Fibroblast of mammary gland (primary cell): ENCODE measurements at places on chromosomes 7 and 10.

- DNase-seq = no peak
Measured at GRCh38 chr7:91446819-91447218, 182.6 kb downstream of the FZD1 start.

DNA sequence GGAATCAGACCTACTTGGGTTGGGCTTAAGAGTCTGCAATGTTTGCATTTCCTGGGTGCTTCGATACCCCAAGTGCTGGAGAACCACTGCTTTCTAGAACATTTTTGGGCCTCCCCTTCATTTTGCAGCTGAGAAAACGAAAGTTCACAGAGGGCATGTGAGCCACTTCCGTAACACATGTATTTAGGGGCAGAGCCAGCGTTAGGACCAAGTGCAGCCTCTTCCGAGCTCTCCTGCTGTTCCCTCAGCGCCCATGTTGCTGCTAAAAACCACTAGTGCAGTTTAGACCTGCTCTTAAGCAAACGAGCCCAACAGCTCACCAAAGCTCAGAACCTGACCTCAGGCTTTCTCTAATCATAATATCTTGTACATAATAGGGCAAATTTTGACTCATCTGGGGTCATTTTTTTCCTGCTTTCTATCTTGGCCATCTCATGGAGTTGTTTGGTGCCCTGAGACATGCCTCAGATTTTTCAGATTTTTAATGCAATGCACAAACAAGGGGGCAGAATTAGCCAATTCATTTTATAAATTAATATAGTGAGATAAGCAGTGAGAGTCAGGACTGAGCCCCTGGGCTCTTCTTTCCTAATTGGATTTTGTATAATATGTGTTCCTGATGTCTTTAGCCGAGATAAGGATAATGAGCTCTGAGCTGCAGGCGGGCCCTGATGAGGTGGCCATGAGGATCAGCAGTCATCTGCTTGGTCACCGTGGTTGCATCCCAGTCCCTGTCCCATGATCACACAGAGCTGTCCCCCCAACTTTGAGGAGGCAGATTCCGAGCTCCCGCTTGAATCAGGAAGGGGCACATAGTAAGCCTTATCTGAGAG is 12.9 kb downstream of the BAG3 start:
- no peak for DNase-seq

DNA sequence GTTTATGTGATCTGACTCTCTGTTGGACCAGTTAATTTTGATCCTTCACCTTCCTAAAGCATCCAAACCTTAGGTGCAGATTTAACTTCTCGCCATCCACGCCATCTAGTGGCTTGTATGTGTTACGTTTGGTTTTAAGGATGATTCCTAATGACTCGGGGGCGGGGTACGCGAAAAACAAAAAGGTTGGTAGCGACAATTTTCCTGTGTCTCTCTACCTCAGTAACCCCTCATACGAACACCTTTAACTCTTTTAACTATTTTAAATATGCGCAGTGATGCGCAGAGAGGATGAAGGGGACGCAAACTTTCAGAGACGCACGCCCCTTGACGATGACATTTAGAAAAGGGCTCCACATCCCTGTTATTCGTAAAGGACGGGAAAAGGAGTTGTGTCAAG is 714 bp upstream of the KCND2 start:
- peak; percentile 79 for DNase-seq

GRCh38 chr10:69025370-69025896 is 36.8 kb downstream of the KIFBP start:
- DNase-seq = no peak

GRCh38 chr7:28192786-28193585 is 12.4 kb upstream of the JAZF1 start:
- no peak for DNase-seq

DNA sequence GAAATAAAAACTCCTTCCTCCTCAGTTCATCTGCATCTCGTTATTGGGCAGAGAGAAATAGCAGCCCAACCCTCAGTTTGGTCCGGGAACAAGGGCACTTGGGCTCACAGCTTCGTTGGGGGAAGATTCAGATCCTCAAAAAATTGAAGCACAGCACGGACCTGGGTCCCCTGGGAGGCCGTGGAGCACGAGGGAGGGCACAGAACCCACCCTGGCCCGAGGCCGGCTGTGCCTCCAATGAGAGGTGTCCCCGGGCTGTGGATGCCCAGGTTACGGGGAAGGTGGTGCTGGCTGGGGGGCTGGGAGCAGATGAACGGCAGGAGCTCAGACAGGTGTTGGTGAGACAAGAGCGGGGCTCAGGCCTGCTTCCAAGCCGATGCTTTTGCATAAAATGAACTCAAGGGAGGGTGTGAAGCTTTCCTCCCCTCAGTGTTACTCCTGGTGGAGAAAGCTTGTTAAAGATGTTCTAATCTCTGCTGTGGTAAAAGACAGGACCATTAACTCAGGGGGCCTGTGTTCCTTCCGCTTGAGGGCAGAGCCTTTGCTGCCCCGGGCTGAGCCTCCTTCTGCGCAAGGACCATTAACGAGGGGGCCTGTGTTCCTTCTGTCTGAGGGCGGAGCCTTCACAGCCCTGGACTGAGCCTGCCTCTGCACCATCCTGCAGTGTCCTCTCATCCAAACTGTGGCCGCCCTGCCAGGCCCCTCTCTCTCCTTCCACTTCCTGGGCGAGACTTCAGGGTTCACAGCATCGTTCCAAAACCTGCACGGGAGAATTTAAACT is 302.2 kb downstream of the ADARB2 start:
- no peak for DNase-seq

DNA sequence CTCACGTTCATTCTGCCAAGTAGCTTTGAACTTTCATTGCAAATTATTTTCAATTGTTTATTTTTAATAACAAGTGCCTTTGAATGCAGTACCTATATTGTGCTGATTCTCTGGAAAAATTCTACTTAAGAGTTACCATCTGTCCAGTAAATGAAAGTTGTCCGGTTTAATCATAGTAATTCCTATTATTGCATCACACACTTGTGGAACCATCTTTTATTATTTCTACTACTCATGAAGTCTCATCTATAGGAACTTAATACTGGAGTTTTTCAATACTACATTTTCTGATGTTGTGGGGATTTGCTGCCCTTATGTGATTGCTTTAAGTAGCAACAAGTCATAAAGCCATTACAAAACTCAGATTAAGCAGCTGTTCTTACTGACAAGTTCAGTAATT is 16.5 kb upstream of the SKAP2 start:
- DNase-seq = peak; percentile 23

DNA sequence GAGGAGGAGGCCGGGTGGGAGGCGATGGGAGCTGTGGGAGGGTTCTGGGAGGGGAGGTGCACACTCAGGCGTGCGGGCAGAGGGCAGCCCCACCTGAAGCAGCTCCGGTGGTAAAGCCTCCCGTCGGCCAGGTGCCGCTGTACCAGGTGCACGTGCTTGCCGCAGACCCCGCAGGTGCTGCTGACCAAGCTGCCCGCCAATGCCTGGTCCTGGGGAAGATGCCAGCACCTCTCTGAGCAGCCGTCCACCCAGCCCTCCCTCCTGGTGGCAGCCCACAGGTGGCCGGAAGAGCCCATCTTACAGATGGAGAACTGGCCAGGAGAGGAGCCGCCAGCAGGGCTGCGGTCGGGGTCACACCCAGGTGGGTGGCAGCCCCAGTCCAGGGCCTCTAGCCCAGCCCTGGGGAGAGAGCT is 12.6 kb downstream of the MICALL2 start:
- no peak for DNase-seq

DNA sequence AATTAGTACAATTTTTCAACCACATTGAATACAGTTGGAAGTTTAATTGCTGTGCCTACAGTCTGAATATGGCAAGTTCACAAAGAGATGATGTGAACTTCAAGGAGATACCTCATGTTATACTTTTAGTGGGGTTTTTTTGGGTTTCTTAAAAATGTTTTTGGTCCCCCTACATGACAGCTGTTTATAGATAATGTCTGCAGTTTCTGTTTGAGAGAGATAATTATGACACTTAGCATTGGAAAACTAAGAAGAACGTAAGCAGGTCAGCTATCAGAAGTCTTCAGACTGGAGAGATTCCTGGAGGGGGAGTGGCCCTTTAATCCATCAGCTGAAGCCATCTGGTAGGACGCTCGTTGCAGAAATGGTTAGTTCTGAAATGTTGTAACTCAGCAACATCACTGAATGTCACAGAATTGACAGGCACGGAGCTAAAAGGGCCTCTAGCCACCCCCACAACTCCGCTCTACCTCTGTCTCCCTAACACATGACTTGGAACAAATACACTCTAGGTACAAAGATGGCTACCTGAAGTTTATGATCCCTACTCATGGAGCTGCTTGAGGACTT is 29.0 kb downstream of the TIMM23 start:
- DNase-seq = no peak

DNA sequence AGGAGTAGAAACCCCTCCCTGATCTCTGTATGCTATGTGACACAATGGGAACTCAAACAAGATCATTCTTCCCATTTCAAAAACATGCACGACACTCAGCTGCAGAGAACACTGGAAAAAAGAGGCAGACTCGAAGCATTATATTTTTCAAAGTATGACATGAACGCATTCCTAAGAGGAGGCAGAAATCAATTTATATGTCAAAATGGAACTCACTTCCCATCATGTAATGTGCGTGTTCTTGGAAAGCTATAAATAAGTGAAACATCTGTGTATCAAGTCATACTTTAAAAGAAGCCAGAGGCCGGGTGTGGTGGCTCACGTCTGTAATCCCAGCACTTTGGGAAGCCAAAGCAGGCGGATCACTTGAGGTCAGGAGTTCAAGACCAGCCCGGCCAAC is 142.7 kb downstream of the ICA1 start:
- DNase-seq = no peak

GRCh38 chr10:44902941-44903545 is 8.1 kb upstream of the TMEM72 start:
- DNase-seq = no peak

GRCh38 chr7:36875794-36876193 is 151.5 kb upstream of the AOAH start:
- DNase-seq = no peak

DNA sequence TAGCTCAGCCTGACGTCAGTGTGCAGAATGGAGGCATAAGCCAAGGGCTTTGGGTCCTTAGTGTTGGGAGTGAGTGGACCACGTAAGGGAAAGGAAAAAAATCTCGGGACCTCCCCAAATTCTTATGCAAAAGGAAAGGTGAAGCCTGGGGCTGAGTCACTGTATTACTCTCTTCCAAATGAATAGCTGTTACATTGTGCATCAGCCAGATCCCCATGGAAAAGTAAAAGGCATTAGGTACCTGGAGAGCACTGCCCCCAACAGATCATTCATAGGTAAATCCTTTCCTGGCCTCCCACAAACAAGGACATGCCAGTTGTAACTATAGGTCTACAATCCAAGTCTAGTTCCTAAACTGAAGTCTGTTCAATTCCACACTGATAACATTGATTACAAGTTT is 170.5 kb downstream of the C1GALT1 start:
- no peak for DNase-seq

- no peak for DNase-seq
Measured at GRCh38 chr10:122460891-122461293, 461 bp upstream of the HTRA1 start.

DNA sequence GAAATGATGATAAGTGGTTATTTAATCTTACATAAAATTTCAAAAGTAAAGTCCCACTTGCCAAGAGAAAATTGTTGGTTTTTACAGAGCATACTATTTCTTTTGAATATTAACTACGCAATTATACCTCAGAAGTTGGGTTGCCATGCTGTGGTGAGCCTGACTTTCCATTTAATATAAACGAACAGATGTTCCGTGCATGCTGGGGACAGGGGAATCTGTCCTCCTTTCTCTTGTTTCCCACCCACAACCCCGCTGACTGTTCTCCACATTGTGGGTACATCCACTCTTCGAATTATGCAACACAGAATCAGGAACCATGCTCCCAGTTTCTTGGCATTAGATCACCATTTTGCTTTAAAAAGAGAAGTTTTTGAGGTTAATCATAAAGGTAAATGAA is 29.2 kb upstream of the RTKN2 start:
- DNase-seq = no peak

- peak; percentile 84 for DNase-seq
Measured at GRCh38 chr10:70367195-70367796, 15.1 kb downstream of the LRRC20 start.

- no peak for DNase-seq
Measured at GRCh38 chr7:13126347-13126746, 438.9 kb downstream of the ARL4A start.

DNA sequence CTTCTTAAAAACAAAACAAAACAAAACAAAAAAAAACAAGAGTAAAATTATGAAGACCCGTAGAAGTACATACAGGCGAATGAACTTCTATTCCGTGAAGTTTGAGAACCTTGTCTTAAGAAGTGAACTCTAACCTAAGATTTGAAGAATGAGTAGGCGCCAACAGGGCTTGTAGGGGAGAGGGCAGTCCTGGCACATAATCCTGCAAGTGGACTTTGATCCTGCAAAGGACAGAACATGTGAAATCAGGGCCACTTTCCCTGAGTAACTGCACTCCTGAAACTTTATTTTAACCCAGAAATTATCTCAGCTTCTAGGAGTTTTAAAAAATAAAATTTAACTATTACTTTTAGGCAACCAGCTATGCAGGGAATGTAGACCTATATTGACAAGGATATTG is 62.0 kb downstream of the GNAT3 start:
- DNase-seq = no peak

GRCh38 chr10:72375173-72375572 is 20.5 kb upstream of the DNAJB12 start:
- no peak for DNase-seq

- no peak for DNase-seq
Measured at GRCh38 chr10:56561336-56561735, 200.3 kb upstream of the ZWINT start.

- peak; percentile 30 for DNase-seq
Measured at GRCh38 chr7:17620566-17620965, 319.7 kb downstream of the SNX13 start.

GRCh38 chr10:37803269-37803668 is 54.1 kb downstream of the ZNF248 start:
- no peak for DNase-seq

DNA sequence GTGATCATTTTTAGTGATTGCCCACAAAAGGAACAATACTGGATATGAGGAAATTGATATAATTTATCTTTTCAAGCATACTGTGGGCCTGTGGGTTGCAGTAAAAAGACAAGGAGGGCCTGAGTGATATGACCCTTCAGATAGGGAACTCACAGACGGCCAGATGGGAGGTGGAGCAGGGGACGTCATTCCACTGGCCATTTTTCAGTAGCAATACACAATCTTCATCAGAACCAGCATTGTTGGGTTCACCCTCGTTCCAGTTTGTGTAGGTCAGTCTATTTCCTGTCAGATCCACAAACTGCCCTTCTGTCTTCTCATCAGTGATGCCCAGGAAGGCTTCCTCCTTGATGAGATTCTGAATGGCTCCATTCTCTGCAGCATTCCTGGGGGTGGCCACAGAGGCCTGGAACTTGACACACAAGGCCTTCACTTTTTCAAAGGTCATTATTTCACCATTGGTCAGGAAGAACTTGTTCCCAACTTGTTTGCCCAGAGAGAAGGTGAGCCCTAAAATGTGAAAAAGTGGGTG is 4.5 kb downstream of the MBL2 start:
- no peak for DNase-seq
